Fibroblast of lung (primary cell): ENCODE measurements at places on chromosomes 6 and 20.

GRCh38 chr6:106134087-106134770, 48.1 kb downstream of the PRDM1 start:
- no peak for DNase-seq
- peaks cover under 1% of the 10 kb centered on the region for H3K4me1 ChIP-seq
- no peak overlapping the region for H3K27ac ChIP-seq
- H3K4me3 ChIP-seq = no peak overlapping the region

DNA sequence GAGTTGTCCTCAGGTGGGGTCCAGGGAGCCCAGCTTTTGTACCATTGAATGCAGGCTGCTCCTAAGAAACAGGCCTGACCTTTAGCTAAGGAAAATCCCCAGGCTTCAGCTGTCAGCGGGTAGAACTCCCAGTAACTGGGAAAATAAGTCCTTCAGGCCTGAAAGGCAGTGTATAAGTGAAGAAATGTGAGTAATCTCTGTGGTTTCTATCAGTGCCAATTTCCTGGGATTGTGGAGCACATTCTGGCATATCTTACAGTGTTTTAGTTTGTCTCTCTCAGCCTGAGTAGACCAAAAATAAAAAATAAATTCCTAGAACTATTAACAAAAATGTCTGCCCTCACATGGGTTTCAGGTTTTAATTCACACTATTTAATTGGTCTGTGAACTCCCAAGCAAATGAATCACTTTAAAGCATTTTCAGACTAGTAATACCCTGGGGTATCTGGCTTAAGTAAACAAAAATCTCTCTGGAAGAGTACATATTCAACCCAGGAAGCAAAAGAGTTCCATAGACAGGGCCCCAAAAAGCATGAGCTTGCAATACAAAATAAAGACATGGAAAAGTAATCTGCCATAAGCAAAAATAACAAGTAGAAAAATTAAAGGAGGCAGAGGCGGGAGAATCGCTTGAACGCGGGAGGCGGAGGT, 566.2 kb upstream of the NOX3 start:
- no peaks in the 10 kb centered on the region for H3K36me3 ChIP-seq
- no peak overlapping the region for H3K27ac ChIP-seq
- H3K4me3 ChIP-seq = no peak overlapping the region
- H3K27me3 ChIP-seq = no peaks in the 10 kb centered on the region
- no peaks in the 10 kb centered on the region for H3K4me1 ChIP-seq

DNA sequence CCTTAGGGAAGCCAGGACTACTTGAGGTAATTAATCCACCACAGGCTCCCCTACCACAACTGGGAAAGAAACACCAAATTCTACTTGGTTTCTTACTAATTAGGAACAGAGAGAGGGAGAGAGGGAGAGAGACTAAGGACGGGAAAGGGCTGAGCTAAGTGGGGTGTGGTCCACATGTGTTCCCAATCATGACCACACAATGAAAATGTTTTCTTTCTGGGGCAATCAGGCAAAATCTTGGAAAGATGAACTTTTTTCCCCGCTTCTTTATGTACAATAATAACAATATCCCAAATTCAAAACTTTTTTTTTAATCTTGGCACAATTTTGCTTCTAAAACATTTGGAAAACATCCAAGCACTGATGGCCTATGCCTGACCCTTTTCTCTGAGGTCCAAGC, 734.4 kb downstream of the MAFB start:
- no peak overlapping the region for H3K27ac ChIP-seq
- no peak overlapping the region for H3K4me3 ChIP-seq
- no peak for DNase-seq
- no peaks in the 10 kb centered on the region for H3K36me3 ChIP-seq
- H3K27me3 ChIP-seq = no peaks in the 10 kb centered on the region
- no peaks in the 10 kb centered on the region for H3K4me1 ChIP-seq

DNA sequence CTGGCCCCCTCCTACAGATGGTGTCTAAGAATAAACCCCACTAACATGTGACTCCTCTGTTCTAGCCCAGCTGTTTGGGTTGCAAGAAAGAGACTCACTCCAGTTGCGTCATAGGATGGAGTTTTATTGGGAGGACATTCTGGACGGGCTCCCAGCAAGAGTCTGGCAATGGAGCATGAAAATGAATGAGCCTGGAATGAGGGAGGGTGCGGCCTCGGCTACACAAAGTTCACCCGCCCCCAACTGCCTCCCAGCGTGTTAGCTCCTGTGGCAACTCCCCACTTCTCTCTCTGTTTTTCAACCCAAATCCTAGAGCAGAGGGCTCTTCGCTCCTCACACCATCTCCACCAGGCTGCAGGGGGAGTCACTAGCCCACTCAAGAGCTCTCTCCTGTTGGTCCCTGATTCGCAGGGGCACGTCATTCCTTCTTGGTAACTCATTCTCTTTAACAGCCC, 5.1 kb upstream of the ADAM33 start:
- peaks cover 16% of the 10 kb centered on the region for H3K4me1 ChIP-seq
- DNase-seq = peak; percentile 97
- no peaks in the 10 kb centered on the region for H3K27me3 ChIP-seq

- no peaks in the 10 kb centered on the region for H3K27me3 ChIP-seq
- H3K27ac ChIP-seq = no peak overlapping the region
- DNase-seq = no peak
- H3K4me3 ChIP-seq = no peak overlapping the region
Observed at GRCh38 chr6:148842296-148843019, 95.6 kb downstream of the UST start.

GRCh38 chr20:49381558-49382493, 100.6 kb downstream of the KCNB1 start:
- H3K4me1 ChIP-seq = no peaks in the 10 kb centered on the region
- H3K36me3 ChIP-seq = no peaks in the 10 kb centered on the region
- H3K4me3 ChIP-seq = no peak overlapping the region
- peak; percentile 63 for DNase-seq

DNA sequence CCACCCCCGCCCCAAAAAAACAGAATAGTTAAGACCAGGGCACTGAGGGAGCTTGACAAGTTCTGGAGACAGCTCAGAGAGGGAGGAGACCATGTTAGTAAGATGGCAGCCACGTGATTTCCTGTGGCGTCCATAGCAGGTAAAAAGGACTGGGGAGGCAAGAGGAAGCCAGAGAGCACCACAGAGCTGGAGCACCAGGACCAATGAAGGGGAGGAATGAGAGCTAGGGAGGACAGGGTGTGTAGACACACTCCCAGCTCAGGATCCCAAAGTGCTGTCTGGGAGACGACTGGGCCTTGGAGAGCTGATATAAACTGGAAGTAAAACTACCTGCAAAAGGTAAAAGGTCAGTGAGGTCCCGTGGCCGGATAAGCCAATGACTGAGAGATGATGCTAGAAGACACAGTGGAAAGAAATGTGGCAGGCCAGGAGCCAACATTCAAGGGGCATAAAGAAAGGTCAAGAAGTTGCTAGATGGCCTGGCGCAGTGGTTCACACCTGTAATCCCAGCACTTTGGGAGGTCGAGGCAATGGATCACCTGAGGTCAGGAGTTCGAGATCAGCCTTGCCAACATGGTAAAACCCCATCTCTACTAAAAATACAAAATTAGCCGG, 39.0 kb downstream of the SLC23A2 start:
- no peak overlapping the region for H3K4me3 ChIP-seq
- no peak for DNase-seq
- H3K27me3 ChIP-seq = no peaks in the 10 kb centered on the region
- H3K27ac ChIP-seq = peak overlapping the region; percentile 17

- peak overlapping the region; percentile 58 for H3K4me3 ChIP-seq
- peak; percentile 9 for DNase-seq
- peaks cover 14% of the 10 kb centered on the region for H3K27me3 ChIP-seq
- no peaks in the 10 kb centered on the region for H3K36me3 ChIP-seq
- H3K27ac ChIP-seq = no peak overlapping the region
- H3K4me1 ChIP-seq = no peaks in the 10 kb centered on the region
Observed at GRCh38 chr20:59223182-59223601, 59.6 kb downstream of the ZNF831 start.

- peaks cover 2% of the 10 kb centered on the region for H3K4me1 ChIP-seq
- H3K27me3 ChIP-seq = no peaks in the 10 kb centered on the region
- H3K36me3 ChIP-seq = no peaks in the 10 kb centered on the region
Observed at GRCh38 chr6:157223021-157223430, 100.3 kb downstream of the TMEM242 start.

GRCh38 chr6:143298071-143298470, 152.4 kb downstream of the ADAT2 start:
- H3K27ac ChIP-seq = no peak overlapping the region
- no peaks in the 10 kb centered on the region for H3K36me3 ChIP-seq
- H3K4me3 ChIP-seq = no peak overlapping the region
- no peaks in the 10 kb centered on the region for H3K4me1 ChIP-seq
- no peaks in the 10 kb centered on the region for H3K27me3 ChIP-seq

DNA sequence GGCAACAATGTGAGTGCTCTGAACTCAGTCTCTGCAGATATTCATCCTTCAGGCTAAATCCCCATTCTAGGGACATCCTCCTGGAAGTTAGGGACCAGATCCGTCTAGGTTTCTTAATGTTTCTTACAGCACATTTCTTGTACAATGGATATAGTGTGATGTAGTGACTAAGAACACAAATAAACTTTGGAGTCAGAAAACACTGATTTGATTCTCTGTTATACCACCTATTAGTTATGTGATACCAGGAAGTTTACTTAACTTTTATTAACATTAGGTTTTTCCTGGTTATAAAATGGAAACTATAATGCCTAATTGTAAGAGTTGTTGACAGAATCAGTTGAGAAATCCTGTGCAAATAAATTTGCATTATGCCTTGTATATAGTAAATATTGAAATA, 57.6 kb upstream of the KCNQ5 start:
- H3K27ac ChIP-seq = no peak overlapping the region
- no peak overlapping the region for H3K4me3 ChIP-seq
- no peaks in the 10 kb centered on the region for H3K27me3 ChIP-seq
- H3K4me1 ChIP-seq = peaks cover 2% of the 10 kb centered on the region
- no peaks in the 10 kb centered on the region for H3K36me3 ChIP-seq
